Fibroblast of lung (primary cell): ENCODE measurements at places on chromosomes 2 and 18. TPM values are rescaled to one million over a fixed set of nuclear protein-coding genes. Genes with fewer than 3 reads are reported as not detected.

DNA sequence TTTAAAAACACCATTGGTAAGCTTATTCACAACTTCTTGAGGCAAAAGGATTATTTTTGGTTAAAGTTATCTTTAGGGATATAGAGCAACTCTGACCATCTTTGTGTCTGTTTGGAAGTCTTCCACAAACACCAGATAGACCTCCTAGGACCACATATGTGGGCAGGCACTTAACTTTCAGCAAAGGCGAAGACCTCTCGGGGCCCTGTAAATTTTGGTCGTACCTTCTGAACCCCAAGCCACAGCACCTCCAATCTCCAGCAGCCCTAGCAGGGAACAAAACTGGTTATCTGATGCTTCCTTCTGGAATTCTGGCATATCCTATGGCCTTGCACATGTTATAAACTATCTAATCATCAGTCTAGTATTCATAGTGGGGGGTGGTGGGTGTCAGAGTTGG lies 114.8 kb downstream of the MBD5 start:
- no peaks in the 10 kb centered on the region for H3K36me3 ChIP-seq
- H3K4me3 ChIP-seq = no peak overlapping the region
- no peaks in the 10 kb centered on the region for H3K4me1 ChIP-seq
- H3K27me3 ChIP-seq = no peaks in the 10 kb centered on the region
- H3K27ac ChIP-seq = no peak overlapping the region

DNA sequence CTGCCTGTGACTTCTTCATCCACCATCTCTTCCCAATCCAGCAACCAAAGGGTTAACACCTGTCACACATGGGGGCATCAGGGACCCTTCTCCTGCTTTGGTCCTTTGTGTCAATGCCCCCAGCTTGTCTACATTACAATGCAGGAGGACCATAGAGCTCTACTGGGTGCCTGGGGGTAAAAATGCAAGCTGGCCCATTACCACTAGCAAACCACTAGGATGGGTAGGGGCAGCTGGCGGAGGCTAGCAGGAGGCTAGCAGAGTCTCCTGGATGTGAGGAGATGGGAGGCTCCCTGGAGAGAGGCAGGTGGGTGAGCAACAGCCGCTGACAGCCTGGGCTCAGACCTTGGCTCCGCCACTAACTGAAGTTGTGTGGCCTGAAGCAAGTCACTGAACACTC lies 153.4 kb upstream of the SKOR2 start:
- no peak overlapping the region for H3K4me3 ChIP-seq
- H3K4me1 ChIP-seq = no peaks in the 10 kb centered on the region
- no peaks in the 10 kb centered on the region for H3K36me3 ChIP-seq
- H3K27me3 ChIP-seq = no peaks in the 10 kb centered on the region

DNA sequence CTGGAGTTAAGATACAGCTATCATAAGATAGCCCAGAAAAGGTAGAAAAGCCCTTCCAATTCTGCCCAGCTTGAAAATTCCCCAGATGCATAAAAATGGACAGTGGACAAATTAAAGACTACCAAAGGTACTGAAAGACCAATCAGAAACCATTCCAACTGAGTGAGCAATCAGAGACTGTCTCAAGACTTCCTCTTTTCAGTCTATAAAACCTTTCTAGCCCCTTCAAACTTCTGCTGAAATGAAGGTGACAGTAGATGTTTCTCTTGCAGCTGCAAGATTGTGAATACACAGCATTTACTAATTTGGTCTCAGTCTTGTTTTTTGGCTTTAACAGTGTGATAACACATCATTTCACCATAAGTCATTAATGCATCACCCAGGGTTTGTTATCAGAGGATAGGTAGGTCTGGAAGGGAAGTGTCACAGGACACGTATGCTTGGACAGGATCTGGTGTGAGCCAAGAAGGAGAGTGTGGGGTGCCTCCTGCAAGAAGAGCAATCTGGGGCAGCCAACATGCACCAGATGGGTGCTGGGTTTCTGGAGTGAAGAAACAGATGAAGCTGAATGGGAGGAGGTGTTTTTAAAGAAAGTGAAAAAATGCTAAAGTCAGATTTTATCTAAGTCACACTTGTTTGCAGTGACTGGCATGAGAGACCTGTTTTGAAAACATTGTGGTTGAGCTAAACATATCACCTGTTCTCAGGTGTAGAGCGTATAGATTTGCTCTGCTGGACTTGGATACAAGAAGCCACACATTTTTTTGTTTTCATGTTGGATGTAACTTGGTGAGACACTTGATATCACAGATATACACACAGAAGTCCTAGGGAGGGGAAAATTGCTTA lies 75.3 kb upstream of the DDX18 start:
- H3K36me3 ChIP-seq = no peaks in the 10 kb centered on the region
- no peak overlapping the region for H3K27ac ChIP-seq
- H3K4me1 ChIP-seq = no peaks in the 10 kb centered on the region
- no peak overlapping the region for H3K4me3 ChIP-seq
- no peaks in the 10 kb centered on the region for H3K27me3 ChIP-seq
- no peak for DNase-seq

GRCh38 chr18:54880395-54881105 lies 52.3 kb downstream of the RAB27B start:
- H3K4me3 ChIP-seq = no peak overlapping the region
- no peaks in the 10 kb centered on the region for H3K27me3 ChIP-seq
- H3K36me3 ChIP-seq = no peaks in the 10 kb centered on the region
- no peak overlapping the region for H3K27ac ChIP-seq

- no peaks in the 10 kb centered on the region for H3K4me1 ChIP-seq
- H3K27ac ChIP-seq = no peak overlapping the region
- DNase-seq = no peak
- no peak overlapping the region for H3K4me3 ChIP-seq
Measured at GRCh38 chr2:107064750-107065149, 178.8 kb upstream of the ST6GAL2 start.

DNA sequence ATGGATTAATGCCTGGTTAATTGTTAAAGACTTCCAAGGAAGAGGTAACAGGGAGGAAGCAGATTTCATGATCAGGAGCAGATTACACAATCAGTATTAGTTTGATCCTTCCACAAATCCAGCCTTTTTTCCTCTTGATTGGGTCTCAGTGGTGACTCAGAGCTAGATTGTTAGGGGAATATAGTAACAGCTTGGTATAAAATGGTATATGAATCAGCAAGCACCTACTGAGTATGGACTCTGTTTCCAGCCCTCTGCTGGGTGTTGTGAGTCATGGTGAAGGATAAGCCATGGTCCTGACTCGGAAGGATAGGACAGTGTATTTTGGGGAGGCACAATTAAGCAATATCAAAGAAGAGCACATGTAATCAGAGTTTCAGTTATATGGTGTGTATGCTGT lies 272.4 kb upstream of the DPP10 start:
- H3K27me3 ChIP-seq = no peaks in the 10 kb centered on the region
- H3K4me1 ChIP-seq = no peaks in the 10 kb centered on the region
- H3K27ac ChIP-seq = no peak overlapping the region
- no peak overlapping the region for H3K4me3 ChIP-seq
- no peaks in the 10 kb centered on the region for H3K36me3 ChIP-seq

GRCh38 chr2:26523750-26524149 lies 45.8 kb upstream of the OTOF start:
- H3K4me1 ChIP-seq = no peaks in the 10 kb centered on the region
- no peak for DNase-seq
- peaks cover 23% of the 10 kb centered on the region for H3K27me3 ChIP-seq
- no peak overlapping the region for H3K27ac ChIP-seq

WNT6 gene
- total RNA-seq = not detected in 2 replicates

KIF5C gene
- total RNA-seq = 0.17 and 0.51 TPM in 2 replicates

C1QL2 gene
- total RNA-seq = not detected in 2 replicates

RAB17 gene
- total RNA-seq = 0.17 and 0.26 TPM in 2 replicates
